Lung (tissue), 17 donors: ENCODE measurements at places on chromosomes 3 and 15. TPM values are rescaled to one million over a fixed set of nuclear protein-coding genes. Genes with fewer than 3 reads are reported as not detected.
A peak's percentile ranks its signal among the peaks of the same experiment; 100 is the strongest.

The SNURF gene
- total RNA-seq, result 3.9 TPM

The ACKR4 gene
- 2.0 TPM for total RNA-seq

The TRMT10C gene
- total RNA-seq, result 16.1 TPM

The ZCWPW2 gene
- total RNA-seq, result 2.1 TPM

GRCh38 chr15:70585707-70586034 is 177.7 kb downstream of the UACA start:
- H3K4me1 ChIP-seq, result peaks cover 7% of the 10 kb centered on the region
- H3K36me3 ChIP-seq, result no peaks in the 10 kb centered on the region
- no peaks in the 10 kb centered on the region for H3K27me3 ChIP-seq
- DNase-seq, result no peak

DNA sequence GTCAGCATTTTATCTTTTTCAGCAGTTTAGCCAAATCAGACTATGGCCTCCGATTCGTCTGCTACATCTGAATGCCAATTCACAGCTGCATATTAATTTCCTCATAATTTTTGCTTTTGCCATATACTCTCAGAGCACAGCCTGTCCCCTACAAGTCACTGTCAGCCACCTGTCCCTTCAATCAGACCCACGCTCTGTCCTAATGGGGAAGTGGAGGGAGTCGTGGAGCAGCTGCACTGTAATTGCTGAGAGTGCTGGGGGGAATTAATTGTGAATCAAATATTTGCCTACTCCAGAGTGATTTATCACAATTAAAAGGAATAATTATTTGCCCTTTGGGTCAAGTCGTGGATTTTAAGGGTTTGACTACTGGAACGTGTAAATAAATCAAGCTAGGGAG is 75.5 kb downstream of the EBLN2 start:
- H3K4me1 ChIP-seq, result no peaks in the 10 kb centered on the region
- no peak overlapping the region for H3K27ac ChIP-seq
- no peaks in the 10 kb centered on the region for H3K27me3 ChIP-seq
- H3K36me3 ChIP-seq, result no peaks in the 10 kb centered on the region
- no peak overlapping the region for H3K4me3 ChIP-seq
- no peak for DNase-seq

- H3K27ac ChIP-seq, result no peak overlapping the region
- DNase-seq, result no peak
- peaks cover 3% of the 10 kb centered on the region for H3K27me3 ChIP-seq
- H3K4me1 ChIP-seq, result peaks cover 17% of the 10 kb centered on the region
Measured at GRCh38 chr3:186255703-186256331, 106.2 kb downstream of the DGKG start.

GRCh38 chr15:47551079-47551478 is 166.2 kb upstream of the SEMA6D start:
- no peak for DNase-seq
- H3K4me3 ChIP-seq, result no peak overlapping the region
- no peaks in the 10 kb centered on the region for H3K4me1 ChIP-seq
- H3K27ac ChIP-seq, result no peak overlapping the region
- no peaks in the 10 kb centered on the region for H3K27me3 ChIP-seq

- DNase-seq, result no peak
- H3K4me1 ChIP-seq, result peaks cover 4% of the 10 kb centered on the region
- H3K4me3 ChIP-seq, result no peak overlapping the region
- no peaks in the 10 kb centered on the region for H3K27me3 ChIP-seq
- H3K27ac ChIP-seq, result peak overlapping the region; percentile 55
Measured at GRCh38 chr3:61687663-61688306, 126.4 kb downstream of the PTPRG start.

GRCh38 chr15:50225057-50225456 is 40.5 kb downstream of the HDC start:
- H3K27ac ChIP-seq, result no peak overlapping the region
- DNase-seq, result no peak
- no peaks in the 10 kb centered on the region for H3K36me3 ChIP-seq
- no peak overlapping the region for H3K4me3 ChIP-seq
- no peaks in the 10 kb centered on the region for H3K27me3 ChIP-seq

GRCh38 chr15:68499620-68500312 is 67.8 kb upstream of the ITGA11 start:
- peaks cover 14% of the 10 kb centered on the region for H3K4me1 ChIP-seq
- DNase-seq, result no peak
- H3K4me3 ChIP-seq, result no peak overlapping the region
- no peaks in the 10 kb centered on the region for H3K36me3 ChIP-seq
- H3K27me3 ChIP-seq, result no peaks in the 10 kb centered on the region

GRCh38 chr15:44537735-44538240 is 841 bp downstream of the EIF3J start:
- H3K27ac ChIP-seq, result peak overlapping the region; percentile 96
- H3K27me3 ChIP-seq, result no peaks in the 10 kb centered on the region
- peak; percentile 59 for DNase-seq
- peaks cover 5% of the 10 kb centered on the region for H3K4me1 ChIP-seq

DNA sequence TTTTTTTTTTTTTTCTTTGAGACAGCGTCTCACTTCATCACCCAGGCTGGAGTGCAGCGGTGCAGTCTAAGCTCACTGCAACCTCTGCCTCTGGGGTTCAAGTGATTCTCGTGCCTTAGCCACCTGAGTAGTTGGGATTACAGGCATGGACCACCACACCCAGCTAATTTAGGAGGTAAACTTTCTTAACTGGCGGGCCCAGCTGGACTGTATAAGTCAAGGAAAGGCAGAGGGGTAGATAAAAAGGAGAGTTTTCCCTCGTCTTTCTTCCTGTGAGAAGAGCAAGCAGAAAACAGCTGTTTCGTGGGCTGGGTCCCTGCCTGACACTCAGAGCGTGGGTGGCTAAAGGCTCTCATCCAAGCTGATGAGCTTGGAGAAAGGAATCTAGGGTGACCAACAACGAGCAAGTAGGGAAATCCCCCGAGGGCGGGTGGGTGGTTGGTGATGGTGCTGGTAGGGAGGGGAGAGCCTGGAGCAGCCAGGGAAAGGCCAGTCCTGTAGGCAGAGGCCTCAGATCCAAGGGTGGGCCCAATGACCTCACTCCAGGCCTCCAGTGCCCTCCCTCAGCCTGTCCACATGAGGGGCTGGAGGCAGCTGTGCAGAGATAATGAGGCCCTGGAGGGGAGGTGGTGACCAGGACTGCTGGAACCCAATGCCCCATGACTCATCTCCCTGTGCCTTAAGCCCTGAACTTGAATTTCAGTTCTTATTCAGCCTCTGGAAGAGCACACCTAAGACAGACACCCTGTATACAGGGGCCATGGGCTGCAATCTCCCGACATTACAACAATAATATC is 43.1 kb upstream of the LIMD1 start:
- no peaks in the 10 kb centered on the region for H3K36me3 ChIP-seq
- no peak overlapping the region for H3K4me3 ChIP-seq
- peak overlapping the region; percentile 18 for H3K27ac ChIP-seq
- no peaks in the 10 kb centered on the region for H3K27me3 ChIP-seq
- peaks cover 33% of the 10 kb centered on the region for H3K4me1 ChIP-seq

DNA sequence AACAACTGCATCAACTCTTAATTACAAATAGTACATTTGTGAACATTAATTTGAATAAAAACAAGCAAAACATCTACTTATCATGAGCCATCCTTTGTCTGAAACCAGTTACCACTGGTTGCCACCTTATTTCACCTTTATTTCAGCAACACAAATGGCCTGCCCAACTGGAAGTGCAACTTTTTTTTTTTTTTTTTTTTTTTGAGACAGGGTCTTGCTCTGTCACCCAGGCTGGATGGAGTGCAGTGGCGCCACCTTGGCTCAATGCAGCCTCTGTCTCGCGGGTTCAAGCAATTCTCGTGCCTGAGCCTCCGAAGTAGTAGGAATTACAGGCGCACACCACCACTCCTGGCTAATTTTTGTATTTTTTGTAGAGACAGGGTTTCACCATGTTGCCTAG is 13.1 kb downstream of the WDR82 start:
- H3K27ac ChIP-seq, result no peak overlapping the region
- no peak overlapping the region for H3K4me3 ChIP-seq
- peaks cover 37% of the 10 kb centered on the region for H3K36me3 ChIP-seq
- peaks cover 3% of the 10 kb centered on the region for H3K4me1 ChIP-seq

- H3K36me3 ChIP-seq, result no peaks in the 10 kb centered on the region
- no peaks in the 10 kb centered on the region for H3K27me3 ChIP-seq
- no peak overlapping the region for H3K4me3 ChIP-seq
- H3K4me1 ChIP-seq, result no peaks in the 10 kb centered on the region
Measured at GRCh38 chr15:95946241-95946640, 384.3 kb upstream of the NR2F2 start.

DNA sequence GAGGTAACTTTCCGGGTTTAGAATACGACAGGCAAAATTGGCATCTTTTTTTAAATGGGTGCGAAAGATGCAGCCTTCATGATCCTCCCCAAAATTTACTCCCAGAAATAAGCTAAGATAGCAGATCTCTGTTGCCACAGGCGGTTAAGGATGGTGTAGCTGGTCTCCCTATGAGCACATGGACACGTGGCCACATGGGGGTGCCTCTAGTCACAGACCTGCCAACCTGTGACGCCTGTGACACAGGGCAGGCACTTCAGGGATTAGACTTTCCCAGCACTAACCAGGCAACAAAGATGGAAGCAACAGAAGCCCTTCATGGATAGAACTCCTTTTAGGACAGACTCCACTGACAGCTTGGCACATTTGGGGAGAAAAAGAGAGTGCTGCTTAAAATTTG is 320.3 kb downstream of the THSD4 start:
- H3K36me3 ChIP-seq, result no peaks in the 10 kb centered on the region
- no peaks in the 10 kb centered on the region for H3K27me3 ChIP-seq
- no peak overlapping the region for H3K4me3 ChIP-seq
- no peaks in the 10 kb centered on the region for H3K4me1 ChIP-seq
- DNase-seq, result no peak
- H3K27ac ChIP-seq, result no peak overlapping the region

DNA sequence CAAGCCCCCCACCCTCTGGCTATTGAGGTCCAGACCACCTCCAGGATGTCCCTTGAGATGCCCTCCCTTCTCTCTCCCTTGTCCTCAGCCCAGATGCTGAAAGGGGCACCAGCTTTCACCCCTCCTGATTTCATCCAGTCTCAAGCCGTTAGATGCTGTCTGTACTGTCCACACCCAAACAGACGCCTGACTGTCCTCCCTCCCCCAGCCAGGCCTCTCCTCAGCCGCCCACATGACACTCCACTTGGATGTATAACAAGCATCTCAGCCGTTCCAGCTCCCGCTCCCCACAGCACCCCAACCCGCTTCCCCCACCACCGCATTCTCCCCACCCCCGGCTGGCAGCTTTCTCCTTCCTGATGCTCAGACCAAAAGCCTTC is 25.0 kb upstream of the CYP11A1 start:
- no peaks in the 10 kb centered on the region for H3K4me1 ChIP-seq
- H3K36me3 ChIP-seq, result no peaks in the 10 kb centered on the region
- H3K27me3 ChIP-seq, result no peaks in the 10 kb centered on the region
- DNase-seq, result peak; percentile 66

DNA sequence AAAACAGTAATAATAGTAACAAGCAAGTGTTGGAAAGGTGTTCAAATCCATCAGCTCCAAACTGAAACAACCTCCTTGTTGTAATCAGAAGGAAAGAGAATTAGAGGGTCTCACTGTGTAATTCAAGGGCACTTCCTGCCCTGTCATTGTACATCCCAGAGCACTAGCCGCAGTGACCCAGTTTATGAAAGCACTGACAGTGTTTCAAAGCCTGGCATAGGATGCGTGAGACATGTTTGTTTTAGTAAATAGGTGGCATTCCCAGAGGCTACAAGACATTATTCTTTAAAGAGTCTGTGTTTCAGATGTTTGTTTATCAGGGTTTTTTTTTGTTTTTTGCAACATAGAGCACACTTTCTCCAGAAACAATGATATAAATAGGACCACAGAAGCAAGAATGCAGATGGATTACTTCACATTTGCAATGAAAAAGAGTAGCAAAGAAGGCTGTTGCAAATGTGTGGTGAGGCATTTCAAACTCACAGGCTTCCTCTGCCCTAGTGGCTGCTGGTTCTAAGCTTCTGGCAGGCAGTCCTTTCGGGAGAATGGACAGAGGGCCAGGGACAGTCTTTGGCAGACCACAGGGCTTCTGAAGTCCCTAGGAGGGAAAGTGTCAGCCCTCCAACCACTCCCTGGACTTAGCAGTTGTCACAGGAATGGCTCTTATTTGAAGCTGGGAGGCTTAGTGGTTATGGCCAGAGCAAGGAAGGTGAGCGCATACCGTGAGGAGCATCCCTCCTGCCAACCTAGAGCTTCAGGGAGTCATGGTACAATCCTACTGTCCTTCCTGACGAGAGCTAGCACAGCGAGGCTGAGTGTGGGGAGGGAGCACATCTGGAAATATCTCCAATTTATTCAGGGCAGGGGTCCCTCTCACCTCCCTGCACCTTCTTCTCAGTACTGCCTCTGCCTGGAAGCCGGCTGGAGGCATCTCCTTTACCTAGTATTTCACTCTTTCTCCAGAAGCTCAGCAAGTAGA is 31.4 kb upstream of the TIPARP start:
- H3K27ac ChIP-seq, result no peak overlapping the region
- no peaks in the 10 kb centered on the region for H3K36me3 ChIP-seq
- no peak overlapping the region for H3K4me3 ChIP-seq
- no peaks in the 10 kb centered on the region for H3K27me3 ChIP-seq
- no peak for DNase-seq
- H3K4me1 ChIP-seq, result no peaks in the 10 kb centered on the region

GRCh38 chr15:43292375-43293078 is 25.8 kb upstream of the TGM5 start:
- H3K36me3 ChIP-seq, result no peaks in the 10 kb centered on the region
- H3K27ac ChIP-seq, result no peak overlapping the region
- no peaks in the 10 kb centered on the region for H3K4me1 ChIP-seq
- H3K4me3 ChIP-seq, result no peak overlapping the region
- DNase-seq, result no peak
- H3K27me3 ChIP-seq, result peaks cover 33% of the 10 kb centered on the region

- no peak overlapping the region for H3K27ac ChIP-seq
- no peak for DNase-seq
- no peaks in the 10 kb centered on the region for H3K27me3 ChIP-seq
- no peaks in the 10 kb centered on the region for H3K4me1 ChIP-seq
- no peak overlapping the region for H3K4me3 ChIP-seq
Measured at GRCh38 chr3:143901105-143901504, 52.8 kb upstream of the SLC9A9 start.

DNA sequence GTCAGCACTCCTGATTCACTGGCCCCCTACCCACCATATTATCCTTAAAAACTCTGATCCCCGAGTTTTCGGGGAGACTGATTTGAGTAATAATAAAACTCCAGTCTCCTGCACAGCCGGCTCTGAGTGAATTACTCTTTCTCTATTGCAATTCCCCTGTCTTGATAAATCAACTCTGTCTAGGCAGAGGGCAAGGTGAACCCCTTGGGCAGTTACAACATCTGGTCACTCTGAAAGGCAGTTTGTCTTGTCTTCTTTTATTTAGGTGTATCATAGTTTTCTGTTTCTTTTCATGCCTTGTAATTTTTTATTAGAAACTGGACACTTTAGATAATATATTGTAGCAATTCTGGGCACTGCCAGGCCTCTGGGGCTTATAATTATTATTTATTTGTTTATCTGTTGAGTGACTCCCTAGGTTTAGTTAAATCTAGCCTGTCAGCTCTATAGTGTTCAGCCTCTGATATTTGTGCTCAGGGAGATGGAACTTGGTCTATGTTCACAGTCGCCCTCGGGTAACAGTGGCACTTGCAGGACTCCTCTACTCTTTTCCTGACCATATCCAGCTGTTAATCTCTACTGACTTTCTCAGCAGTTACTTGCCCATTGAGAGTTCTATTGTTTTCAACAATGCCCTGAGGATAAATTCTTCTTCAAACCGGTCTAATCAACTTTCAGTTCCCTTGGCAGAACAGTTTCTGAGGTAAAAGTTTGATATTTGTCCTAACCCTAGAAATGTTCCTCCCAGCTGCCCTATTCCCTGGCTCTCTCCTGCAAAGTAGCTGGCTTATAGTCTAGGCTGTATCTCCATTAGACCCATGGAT is 15.5 kb upstream of the PLAAT1 start:
- no peak for DNase-seq
- H3K27ac ChIP-seq, result no peak overlapping the region
- no peak overlapping the region for H3K4me3 ChIP-seq
